ENCODE measurements at places on chromosomes 2 and 18. TPM values are rescaled to one million over a fixed set of nuclear protein-coding genes. Genes with fewer than 3 reads are reported as not detected.

CNTNAP5 gene
- total RNA-seq: 16.3 TPM

HOXD4 gene
- total RNA-seq: 0.33 TPM

ABCG8 gene
- total RNA-seq: 0.27 TPM

FBXO48 gene
- total RNA-seq: 1.7 TPM
